Aorta (tissue), 5 donors: ENCODE measurements at places on chromosomes 6 and 20. TPM values are rescaled to one million over a fixed set of nuclear protein-coding genes. Genes with fewer than 3 reads are reported as not detected.

DNA sequence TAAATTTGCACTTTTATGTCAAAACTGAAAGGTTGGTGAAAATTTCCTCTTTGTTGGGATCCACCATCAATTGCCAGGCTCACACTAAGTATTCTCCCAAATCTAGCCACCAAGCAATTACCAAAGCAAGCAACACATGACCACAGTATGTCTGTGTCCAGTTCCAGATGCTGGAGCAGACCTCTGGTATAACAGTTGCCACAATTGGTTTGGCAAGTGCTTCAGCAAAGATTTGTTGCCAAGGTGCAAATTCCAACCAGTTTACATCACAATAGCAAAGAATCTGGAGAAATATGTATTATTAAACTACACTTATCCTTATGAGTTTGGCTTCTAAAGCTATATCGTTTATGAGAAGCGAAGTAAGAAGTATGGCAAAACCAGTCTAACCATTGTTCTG lies 6.4 kb downstream of the GTF2H5 start:
- H3K27me3 ChIP-seq = no peaks in the 10 kb centered on the region
- H3K27ac ChIP-seq = no peak overlapping the region
- H3K36me3 ChIP-seq = no peaks in the 10 kb centered on the region
- no peak for DNase-seq

DNA sequence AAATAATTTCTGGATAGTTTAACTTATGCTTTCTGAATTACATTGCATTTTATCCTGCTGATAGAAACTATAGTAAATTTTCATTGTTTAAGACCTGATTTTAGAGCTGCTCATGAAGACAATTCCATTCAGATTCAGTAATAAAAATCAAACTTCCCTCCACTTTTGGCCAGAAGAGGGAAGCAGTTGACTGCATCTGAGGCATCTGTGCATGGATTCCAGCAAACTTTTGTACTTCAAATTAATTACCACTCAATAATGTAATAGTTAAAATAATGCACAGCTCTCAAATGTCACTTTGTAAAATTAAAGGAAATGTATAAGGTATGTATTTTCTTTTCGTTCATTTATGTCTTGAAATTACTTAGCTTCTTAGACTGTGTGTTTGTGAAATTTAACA lies 64.2 kb upstream of the SLC35B3 start:
- no peaks in the 10 kb centered on the region for H3K27me3 ChIP-seq
- H3K4me3 ChIP-seq = no peak overlapping the region
- no peak for DNase-seq
- H3K4me1 ChIP-seq = no peaks in the 10 kb centered on the region
- H3K36me3 ChIP-seq = no peaks in the 10 kb centered on the region
- no peak overlapping the region for H3K27ac ChIP-seq

- no peak overlapping the region for H3K27ac ChIP-seq
- no peaks in the 10 kb centered on the region for H3K27me3 ChIP-seq
- H3K4me1 ChIP-seq = no peaks in the 10 kb centered on the region
- peak; percentile 73 for DNase-seq
These were observed 49.6 kb upstream of the CD93 start for GRCh38 chr20:23135449-23136420.

DNA sequence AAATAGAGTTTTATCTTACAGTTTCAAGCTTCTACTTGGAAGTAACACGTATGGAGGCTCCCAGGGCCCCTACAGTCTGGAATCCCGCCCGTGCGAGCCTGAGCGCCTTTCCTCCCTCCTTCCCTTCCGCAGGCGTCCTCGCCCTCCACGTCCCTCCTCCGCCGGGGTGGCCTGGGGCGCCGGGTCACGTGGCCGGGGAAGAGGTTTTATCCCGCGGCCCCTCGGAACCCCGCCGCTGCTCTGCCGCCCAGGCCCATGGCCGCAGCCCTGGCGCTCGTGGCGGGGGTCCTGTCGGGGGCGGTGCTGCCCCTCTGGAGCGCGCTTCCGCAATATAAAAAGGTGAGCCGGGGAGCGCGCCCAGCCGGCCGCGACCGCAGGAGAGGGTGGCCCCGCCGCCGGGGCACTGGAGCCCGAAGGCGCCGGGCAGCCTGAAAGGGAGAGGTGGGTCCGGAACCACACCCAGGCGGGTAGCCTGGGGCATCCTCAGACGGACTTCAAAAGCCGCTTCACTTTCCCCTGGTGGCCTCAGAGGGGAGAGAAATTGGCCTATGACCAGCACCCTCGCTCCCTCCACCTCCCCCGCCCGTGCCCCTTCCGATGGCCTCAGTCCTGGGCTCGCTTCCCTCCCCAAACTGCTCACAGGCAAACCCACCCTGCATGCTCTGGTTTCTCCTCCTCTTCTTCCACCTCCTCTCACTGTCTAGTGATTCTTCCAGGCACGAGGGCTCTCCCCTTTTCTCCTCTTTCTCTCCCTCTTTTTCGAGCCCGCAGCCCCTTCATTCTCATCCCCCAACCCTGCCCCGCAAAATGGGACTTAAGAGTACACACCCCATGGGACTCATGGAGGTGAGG lies at the start of gene CLPSL2:
Gene CLPSL2 (plus strand): TSS at position 235 of the 852 bp plus-strand sequence. CDS start 21 bp downstream, at position 256.
- DNase-seq = no peak
- H3K27me3 ChIP-seq = no peaks in the 10 kb centered on the region
- no peaks in the 10 kb centered on the region for H3K4me1 ChIP-seq

- H3K36me3 ChIP-seq = no peaks in the 10 kb centered on the region
- no peaks in the 10 kb centered on the region for H3K4me1 ChIP-seq
- H3K4me3 ChIP-seq = no peak overlapping the region
- H3K27me3 ChIP-seq = no peaks in the 10 kb centered on the region
These were observed 7.8 kb downstream of the PREX1 start for GRCh38 chr20:48819821-48820648.

DNA sequence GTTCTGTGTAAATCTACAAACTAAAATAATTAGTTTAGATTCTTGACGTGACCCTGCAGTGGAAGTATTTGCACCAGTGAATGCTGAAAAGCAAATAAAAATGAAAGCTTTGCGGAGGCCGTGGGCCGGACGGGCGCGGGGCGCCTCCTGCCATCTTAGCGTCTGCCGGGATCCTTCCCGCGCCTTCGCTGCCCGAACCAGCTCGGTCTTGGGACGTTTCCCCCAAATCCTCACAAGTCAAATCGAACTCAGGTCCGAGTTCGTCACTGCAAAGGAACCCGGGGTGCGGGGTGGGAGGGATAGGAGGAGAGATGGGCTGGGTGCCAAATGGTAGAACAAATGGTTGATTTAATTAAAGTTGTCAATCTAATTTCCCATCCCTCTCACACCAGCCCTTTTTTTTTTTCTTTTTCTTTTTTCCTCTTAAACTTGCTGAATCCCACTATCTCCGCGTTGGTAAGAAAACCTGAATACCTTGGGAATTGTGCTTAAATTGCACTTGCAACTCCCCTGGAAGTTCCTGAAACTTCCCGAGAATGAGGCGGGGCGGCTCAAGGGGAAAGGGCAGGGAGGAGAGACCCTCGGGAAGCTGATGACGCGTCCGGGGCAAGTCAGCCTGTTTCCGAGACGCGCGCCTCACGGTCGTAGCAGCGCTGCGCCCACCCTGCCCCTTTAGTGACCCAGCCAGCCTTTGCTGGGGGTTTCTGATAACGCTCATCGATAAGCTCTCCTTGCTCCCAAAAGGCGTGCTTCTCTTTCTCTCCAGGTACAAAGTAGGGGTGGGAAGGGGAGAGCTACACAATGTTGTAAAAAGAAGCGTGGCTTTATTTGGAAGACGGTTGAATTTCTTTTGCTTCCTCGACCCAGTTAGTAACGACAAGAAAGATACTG lies 1.8 kb downstream of the GJA1 start:
- DNase-seq = peak; percentile 65
- no peaks in the 10 kb centered on the region for H3K27me3 ChIP-seq
- peaks cover 3% of the 10 kb centered on the region for H3K4me1 ChIP-seq
- no peaks in the 10 kb centered on the region for H3K36me3 ChIP-seq
- peak overlapping the region; percentile 91 for H3K27ac ChIP-seq

GRCh38 chr6:35678021-35678654 lies 10.6 kb downstream of the FKBP5 start:
- no peak for DNase-seq
- no peaks in the 10 kb centered on the region for H3K4me1 ChIP-seq
- H3K27ac ChIP-seq = no peak overlapping the region

- no peak overlapping the region for H3K27ac ChIP-seq
- no peaks in the 10 kb centered on the region for H3K36me3 ChIP-seq
These were observed 9.7 kb upstream of the MARCKS start for GRCh38 chr6:113847447-113847846.

GRCh38 chr6:549906-550305 lies 107.0 kb downstream of the HUS1B start:
- no peak overlapping the region for H3K4me3 ChIP-seq
- H3K27me3 ChIP-seq = no peaks in the 10 kb centered on the region
- no peak overlapping the region for H3K27ac ChIP-seq
- H3K4me1 ChIP-seq = no peaks in the 10 kb centered on the region
- DNase-seq = no peak

DNA sequence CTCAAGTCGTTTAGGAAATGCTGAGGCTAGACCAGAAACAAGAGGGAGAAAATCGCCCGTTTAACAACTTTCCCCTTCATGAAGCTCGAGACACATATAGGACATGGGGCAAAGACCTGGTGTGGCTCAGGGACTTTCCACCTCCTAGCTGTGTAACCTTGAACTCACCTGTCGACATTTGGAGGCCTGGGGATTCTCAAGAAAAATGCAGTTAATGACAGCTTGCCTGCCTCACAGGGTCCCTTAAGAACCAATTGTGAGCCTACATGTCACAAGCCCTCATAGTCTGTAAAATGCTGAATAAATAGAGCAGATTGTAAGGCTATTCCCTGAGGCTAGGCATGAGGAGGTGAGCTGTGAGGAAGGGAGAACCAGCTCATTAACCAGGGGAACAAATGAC lies 35.1 kb downstream of the MGME1 start:
- no peak overlapping the region for H3K27ac ChIP-seq
- H3K27me3 ChIP-seq = no peaks in the 10 kb centered on the region
- no peaks in the 10 kb centered on the region for H3K36me3 ChIP-seq

- H3K27ac ChIP-seq = no peak overlapping the region
- DNase-seq = no peak
- H3K27me3 ChIP-seq = no peaks in the 10 kb centered on the region
- no peak overlapping the region for H3K4me3 ChIP-seq
- H3K4me1 ChIP-seq = peaks cover 2% of the 10 kb centered on the region
These were observed 44.1 kb downstream of the ELOVL2 start for GRCh38 chr6:10999994-11000393.

DNA sequence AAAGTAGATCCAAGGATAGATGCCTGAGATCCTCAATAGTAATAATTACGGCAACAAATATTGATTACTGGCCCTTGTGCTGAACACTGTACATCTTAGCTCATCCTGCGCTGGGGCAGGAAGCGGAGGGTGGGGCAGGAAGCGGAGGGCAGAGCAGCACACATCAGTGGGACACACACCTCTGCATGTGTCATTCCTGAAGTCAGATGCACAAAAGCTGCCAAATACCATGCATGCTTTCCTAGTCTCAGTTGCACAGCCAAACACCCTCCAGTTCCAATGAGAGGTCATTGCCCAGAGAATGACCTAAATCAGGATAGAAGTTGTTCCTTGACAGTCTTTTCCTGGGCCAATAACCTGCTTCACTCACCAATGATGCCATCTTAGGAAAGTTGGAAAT lies 74.4 kb upstream of the FOXC1 start:
- H3K4me3 ChIP-seq = no peak overlapping the region
- H3K4me1 ChIP-seq = no peaks in the 10 kb centered on the region
- H3K27me3 ChIP-seq = no peaks in the 10 kb centered on the region
- DNase-seq = no peak

DNA sequence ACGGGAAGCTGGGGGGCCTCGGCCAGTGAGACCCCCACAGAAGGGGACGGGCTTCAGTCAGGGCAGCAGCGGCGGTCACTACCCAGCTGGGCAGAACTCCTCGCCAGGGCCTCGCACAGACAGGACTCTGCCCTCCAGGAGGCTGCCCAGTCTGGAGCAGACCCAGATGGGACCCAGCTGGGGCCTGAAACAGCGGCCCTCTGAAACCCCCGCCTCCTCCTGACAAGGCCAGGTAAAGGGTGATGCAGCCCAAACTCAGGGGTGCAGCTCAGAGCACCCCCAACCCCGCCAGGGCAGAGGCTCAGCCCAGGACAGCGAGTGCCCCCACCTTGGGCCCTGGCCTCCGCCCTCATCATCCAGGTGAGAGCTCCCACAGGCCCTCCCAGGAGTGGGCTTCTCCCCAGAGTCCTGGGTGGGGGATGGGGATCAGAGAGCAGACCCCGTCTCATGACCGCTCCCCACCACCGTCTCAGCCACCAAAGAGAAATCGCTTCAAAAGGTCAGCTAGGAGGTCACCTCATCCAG lies 2.2 kb downstream of the EEF1A2 start:
- H3K36me3 ChIP-seq = no peaks in the 10 kb centered on the region
- H3K4me1 ChIP-seq = no peaks in the 10 kb centered on the region
- H3K4me3 ChIP-seq = no peak overlapping the region
- DNase-seq = no peak

GRCh38 chr20:31593221-31594001 lies 11.7 kb upstream of the ID1 start:
- no peak overlapping the region for H3K4me3 ChIP-seq
- DNase-seq = no peak
- H3K27me3 ChIP-seq = no peaks in the 10 kb centered on the region
- H3K27ac ChIP-seq = no peak overlapping the region
- no peaks in the 10 kb centered on the region for H3K36me3 ChIP-seq
- H3K4me1 ChIP-seq = no peaks in the 10 kb centered on the region

DNA sequence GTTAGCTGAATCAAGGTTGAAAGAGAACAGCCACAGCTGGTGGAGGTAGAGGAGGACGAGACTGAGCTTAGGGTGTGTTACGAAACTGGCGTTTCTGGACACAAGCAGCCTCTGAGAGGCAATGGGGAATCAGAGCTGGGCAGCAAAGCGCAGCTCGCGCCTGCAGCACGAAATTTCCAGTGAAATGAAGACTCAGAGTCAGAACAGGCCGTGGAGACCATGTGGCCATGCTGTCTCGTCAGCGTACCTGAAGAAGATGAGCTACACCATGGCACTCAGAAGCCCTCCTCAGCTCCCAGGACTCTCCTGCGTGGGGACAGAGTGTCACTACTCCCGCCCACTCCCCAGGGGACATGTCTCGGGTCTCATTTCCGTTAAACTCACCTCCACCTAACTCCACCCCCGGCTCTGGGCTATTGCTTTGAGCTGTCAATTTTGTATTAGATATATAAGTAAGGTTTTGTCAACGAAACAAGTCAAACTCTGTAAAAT lies 256.9 kb downstream of the ERMARD start:
- no peak overlapping the region for H3K27ac ChIP-seq
- no peaks in the 10 kb centered on the region for H3K4me1 ChIP-seq
- H3K4me3 ChIP-seq = no peak overlapping the region
- no peaks in the 10 kb centered on the region for H3K27me3 ChIP-seq
- DNase-seq = no peak

Gene CGA
- total RNA-seq = not detected

Gene ZNF133
- total RNA-seq = 19.0 TPM

Gene GTSF1L
- not detected for total RNA-seq

Gene BCAS1
- total RNA-seq = 2.5 TPM

Gene RAET1L
- not detected for total RNA-seq

Gene MUC21
- total RNA-seq = not detected

Gene RBM39
- total RNA-seq = 383 TPM

Gene CYP39A1
- total RNA-seq = 4.2 TPM

Gene PERP
- 16.9 TPM for total RNA-seq

Gene ZNF343
- 13.9 TPM for total RNA-seq

Gene SLC26A8
- total RNA-seq = 0.26 TPM

Gene DTNBP1
- 28.8 TPM for total RNA-seq

Gene BYSL
- total RNA-seq = 9.7 TPM

Gene CYP24A1
- total RNA-seq = not detected

Gene TRAPPC3L
- total RNA-seq = 0.55 TPM

Gene RGL2
- total RNA-seq = 107 TPM
